ENCODE measurements at places on chromosomes 3 and 15.

DNA sequence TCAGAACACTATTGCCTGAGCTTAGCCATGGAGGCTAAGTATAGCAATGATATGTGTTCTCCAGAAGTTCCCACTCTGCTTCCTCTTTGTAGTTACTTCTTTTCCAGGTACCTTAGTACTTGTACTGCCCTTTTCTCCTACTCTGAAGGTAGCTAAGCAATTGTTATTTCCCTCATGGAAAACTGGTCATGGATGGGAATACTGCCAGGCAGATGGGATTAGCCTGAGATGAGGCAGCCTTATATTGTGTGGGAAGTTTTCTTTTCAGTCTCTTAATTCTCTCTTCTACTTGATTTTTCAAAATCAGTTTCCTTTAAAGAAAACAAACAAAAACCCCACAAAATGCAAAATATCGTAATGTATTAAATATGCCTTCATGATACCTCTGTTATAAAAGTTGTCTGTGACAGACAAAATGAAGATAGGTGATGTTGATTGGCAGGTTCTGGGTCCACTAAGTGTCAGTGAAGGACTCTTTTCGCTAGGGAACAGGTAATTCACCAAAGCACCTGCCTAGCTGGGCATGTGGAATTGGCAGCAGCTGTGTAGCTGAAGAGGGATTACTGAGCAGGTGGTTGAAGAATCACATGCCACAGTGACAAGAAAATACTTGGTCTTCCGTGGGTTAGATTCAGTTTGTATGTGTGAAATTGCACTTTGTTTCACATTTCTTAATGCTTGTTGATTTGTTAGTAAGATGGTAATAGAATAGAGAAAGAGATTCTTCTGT lies 4.1 kb downstream of the ZNF609 start:
- DNase-seq: peak; percentile 38

DNA sequence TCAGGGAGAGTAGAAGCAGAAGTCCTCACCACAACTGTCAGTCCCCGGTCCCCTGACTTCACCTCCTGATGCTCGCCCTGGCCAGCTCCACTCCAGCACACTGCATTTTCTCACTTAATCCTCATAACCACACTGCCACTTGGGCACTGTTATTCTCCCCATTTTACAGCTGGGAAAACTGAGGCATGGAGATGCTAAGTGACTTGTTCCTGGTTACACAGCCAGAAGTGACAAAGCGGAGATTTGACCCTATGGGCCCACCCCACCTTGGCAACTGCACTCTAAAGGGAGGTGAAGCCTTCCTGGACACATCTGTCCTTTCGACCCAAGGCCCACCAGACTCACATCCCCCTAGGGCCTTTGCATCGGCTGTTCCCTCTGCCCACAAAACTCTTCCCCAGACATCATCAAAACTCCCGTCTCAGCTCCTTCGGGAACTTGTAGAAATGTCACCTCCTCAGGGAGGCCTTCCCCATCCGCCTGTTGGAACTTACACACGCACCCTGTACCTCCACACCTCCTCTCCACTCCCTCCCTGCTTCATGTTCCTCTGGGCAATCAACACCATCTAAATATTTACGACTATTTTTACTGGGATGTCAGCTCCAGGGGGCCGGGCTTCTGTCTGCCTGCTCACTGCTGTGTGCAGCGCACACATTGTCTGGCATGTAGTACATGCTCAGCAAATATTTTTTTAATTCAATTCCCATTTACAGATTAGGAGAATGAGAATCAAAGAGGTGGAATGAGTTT lies 3.1 kb downstream of the GRIP2 start:
- no peak for DNase-seq

GRCh38 chr3:33141006-33141405 lies 27.2 kb downstream of the CRTAP start:
- no peak for DNase-seq

GRCh38 chr3:139978966-139979365 lies 44.0 kb downstream of the CLSTN2 start:
- DNase-seq: no peak

DNA sequence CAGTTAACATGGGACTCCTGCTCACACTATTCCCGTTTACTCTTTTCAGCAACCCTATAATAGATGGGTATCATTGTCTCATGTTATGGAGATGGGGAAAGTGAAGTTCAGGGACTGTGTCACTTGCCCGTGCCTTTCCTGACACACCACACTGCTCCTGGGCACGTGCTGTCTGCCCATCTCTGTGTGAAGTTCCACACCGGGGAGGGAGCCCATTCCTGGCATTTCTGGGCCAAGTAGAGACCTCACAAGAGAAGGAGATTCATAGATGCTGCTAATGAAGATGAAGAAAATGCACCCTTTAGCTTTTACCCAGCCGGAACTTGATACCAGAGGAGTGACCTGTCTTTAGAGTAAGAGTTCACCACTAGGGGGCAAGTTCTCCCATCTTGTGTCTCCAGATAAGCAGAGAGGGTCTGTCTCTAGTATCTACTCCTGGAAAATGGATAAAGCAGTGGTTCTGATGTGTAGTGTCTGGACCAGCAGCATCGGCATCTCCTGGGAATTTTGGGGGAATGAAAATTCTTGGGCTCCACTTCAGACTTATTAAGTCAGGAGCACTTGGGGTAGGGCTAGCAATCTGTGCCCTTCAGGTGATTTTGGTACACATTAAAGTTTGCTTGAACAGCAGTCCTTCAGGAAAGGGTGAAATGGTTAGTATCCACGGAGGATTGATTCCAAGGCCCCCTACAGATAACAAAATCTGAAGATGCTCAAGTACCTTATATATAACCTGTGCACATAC lies 2.0 kb upstream of the TOPBP1 start:
- peak; percentile 92 for DNase-seq

- no peak for DNase-seq
Measured at GRCh38 chr3:51382947-51383578, 2.0 kb upstream of the MANF start.

- peak; percentile 87 for DNase-seq
Measured at GRCh38 chr3:197181741-197182140, 116.7 kb downstream of the DLG1 start.

- DNase-seq: no peak
Measured at GRCh38 chr15:33153548-33153947, 41.0 kb downstream of the FMN1 start.

GRCh38 chr3:133746712-133747066 lies 496 bp downstream of the TF start:
- no peak for DNase-seq

- DNase-seq: no peak
Measured at GRCh38 chr3:169657351-169658124, 6.0 kb downstream of the MECOM start.

- DNase-seq: no peak
Measured at GRCh38 chr3:14323401-14324223, 78.8 kb upstream of the SLC6A6 start.

DNA sequence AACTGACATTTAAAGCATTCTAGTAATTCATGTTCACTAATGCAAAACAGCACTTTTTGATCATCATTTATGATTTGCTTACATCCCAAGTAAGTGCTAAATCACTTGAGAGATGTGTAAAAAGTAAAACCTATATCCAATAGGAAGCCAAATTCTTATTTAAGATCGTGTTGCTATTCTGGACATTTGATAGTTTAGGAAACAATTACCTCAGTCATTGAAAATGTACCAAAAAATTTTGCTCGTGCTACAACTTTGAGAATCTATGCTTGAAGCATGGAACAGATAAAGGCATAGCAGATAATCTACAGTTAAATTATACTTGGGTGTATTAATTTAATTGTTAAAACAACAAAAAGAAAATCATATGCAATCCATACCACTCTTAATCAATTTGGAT lies 571.6 kb upstream of the NR2F2 start:
- DNase-seq: no peak

DNA sequence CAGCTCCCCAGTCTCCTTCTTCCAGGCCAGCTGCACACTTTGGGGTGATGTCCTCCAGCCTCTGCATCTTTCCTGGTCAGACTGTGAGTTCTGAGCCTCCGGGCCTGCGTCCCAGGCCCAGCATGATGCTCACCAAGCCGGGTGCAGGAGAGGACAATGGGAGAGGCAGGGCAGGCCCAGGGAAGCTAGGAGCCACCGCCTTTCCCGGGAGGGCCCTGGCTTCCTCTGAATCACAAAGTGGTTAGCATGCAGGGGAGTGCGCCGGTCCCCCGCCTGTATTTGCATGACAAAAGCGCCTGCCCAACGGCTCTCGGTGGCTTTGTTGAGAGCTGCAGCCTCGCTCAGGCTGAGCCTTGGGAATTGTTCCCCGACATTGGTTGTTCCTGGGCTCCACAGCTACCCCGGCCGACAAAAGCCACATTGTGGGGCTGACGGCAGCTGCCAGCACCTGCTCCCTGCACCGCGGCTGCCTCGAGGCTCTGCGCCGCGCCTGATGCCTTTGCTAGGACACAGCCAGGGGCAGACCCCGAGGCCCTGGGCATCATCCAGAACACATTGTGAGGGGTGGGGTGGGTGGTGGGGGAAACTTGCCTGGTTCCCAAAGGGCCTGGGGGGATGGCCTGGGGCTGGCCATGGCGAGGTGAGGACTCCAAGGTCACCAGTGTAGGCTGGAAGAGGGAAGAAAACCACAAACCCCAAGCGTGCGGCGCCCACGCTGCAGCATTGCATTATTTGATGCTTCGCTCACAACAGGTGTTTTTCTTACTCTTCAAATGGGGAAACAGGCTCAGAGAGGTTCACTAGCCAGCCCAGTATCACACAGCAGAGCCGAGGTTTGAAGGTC lies 20.0 kb upstream of the KLF13 start:
- DNase-seq: no peak

- DNase-seq: no peak
Measured at GRCh38 chr15:49530092-49530491, 90.5 kb downstream of the FAM227B start.

GRCh38 chr3:123871946-123872345 lies 12.2 kb downstream of the MYLK start:
- no peak for DNase-seq

GRCh38 chr3:101995371-101996046 lies 146.2 kb downstream of the NFKBIZ start:
- no peak for DNase-seq

- DNase-seq: no peak
Measured at GRCh38 chr3:12627370-12627769, 36.5 kb downstream of the RAF1 start.

- DNase-seq: no peak
Measured at GRCh38 chr3:48038971-48039481, 22.8 kb upstream of the MAP4 start.

DNA sequence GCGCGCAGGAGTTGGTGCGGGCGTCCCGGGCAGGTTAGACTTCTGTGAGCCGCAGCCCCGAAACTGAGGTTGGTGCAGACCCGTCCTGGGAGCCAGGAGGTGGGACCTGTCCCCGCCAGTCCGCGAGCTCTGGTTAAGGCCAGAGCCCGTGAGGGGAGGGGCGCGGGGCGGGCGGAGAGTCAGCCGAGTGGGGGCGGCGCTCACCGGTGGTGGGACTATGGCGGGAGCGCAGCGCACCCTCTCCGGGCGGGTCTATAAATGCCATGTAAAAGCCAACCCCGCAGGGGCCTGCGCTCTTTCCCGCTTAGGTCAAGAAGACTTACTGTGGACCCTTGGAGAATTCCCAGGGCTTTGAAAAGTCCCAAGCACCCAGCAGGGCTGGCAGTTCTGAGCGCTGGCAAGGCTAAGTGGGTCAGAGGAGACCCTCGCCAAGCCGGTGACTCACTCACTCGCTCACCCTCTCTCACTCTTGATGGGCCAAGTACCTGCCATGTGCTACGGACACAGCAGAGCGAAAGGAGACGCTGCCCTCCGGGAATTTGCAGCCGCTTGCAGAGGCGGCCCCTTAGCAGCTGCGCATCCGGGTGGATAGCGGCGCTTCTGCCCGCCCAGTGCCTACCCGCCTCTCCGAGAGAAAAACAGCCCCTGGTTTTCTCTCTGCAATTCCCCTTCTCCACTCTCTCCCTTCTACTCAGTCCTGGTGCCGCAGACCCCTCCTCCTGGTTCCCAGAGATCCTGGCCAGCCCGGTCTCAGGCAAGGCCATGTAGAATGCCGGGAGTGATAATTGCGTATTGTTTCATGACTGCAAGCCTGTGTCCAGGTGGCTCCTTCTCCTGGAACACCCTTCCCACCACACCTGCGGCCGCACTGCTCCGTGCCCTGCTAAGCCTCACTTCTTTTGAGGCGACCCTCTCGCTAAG lies at the start of gene ALDH1L1:
ALDH1L1 (minus strand) TSS at position 110 of the 921 bp plus-strand sequence. CDS start 19,607 bp downstream, outside the sequence.
- DNase-seq: no peak

DNA sequence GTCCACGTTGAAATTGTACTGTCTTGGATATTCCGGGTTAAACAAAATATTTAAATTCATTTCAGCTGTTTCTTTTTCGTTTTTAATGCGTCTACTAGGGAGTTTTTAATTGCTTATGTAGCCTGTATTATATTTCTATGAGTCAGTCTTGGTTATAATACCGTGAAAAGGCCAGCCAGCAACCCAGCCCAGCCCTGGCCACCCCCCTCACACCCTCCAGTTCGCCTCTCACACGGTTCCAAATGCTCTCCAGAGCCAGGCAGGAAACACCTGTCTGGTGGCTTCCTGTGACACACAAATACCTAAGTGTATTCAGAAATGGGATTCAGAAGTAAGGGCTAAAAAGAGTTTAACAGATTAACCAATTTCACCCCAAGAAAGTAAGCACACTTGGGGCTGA lies 4.4 kb downstream of the SH3BP5 start:
- DNase-seq: peak; percentile 26

- DNase-seq: no peak
Measured at GRCh38 chr3:180828001-180828720, 84.3 kb upstream of the FXR1 start.

- DNase-seq: no peak
Measured at GRCh38 chr15:64869501-64869900, 27.8 kb downstream of the PLEKHO2 start.

GRCh38 chr3:80285388-80285787 lies 517.6 kb upstream of the ROBO1 start:
- DNase-seq: no peak
